ENCODE measurements at places on chromosomes 3 and 15.

- no peak for DNase-seq
These were observed 50.4 kb downstream of the IDH2 start for GRCh38 chr15:90051874-90052273.

GRCh38 chr15:68822818-68823217 is 2.1 kb upstream of the ANP32A start:
- no peak for DNase-seq

GRCh38 chr15:100909565-100909964 is 9.6 kb upstream of the LRRK1 start:
- DNase-seq: no peak

GRCh38 chr3:16118396-16118795 is 56.1 kb upstream of the GALNT15 start:
- no peak for DNase-seq

DNA sequence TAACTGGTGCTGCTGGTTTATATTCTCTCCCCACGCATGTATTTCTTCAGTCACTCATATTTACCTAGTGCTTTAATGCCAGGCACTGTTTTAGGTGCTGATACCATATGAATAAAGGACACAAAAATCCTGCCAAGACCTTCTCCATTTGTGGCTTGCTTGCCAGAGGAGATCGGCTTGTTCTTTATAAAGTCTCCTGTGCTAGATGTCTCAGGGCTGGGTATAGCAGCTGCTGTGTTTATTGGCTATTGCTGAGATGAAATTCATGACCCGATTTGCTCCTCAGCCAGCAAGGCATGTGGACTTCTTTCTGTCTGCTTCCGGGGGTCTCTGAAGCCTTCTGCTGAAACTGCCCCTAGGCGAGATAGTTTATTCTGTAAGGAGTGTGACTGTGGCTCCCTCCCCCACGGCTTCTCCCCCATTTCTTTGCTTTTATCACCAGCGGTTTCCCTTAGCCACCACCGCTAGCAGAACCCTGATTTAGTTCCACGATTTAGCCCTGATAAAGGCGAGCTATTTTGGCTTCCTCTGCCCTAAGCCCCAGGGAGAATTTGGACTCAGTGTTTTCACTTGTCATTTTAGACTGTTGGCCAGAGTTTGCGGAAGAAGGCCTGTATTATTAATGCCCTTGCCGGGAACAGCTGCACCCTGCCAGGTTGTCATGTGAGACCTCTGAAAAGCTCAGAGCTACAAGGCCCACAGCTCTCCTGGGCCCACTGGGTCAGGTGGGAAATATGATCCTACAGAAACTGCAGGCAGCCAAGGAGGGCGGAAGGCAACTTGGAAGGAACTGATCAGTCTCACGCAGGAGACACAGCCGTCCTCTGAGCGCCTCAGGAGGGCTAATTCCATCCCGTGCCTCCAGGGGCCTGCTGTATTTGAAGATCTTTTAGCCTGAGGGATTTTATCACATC is 46.8 kb downstream of the ST6GAL1 start:
- no peak for DNase-seq

- DNase-seq: no peak
These were observed 205.9 kb downstream of the RSL24D1 start for GRCh38 chr15:54990793-54991192.

GRCh38 chr3:192514754-192515663 is 212.3 kb downstream of the FGF12 start:
- DNase-seq: no peak

- no peak for DNase-seq
These were observed 8.1 kb downstream of the CPN2 start for GRCh38 chr3:194342861-194343560.

GRCh38 chr3:141400073-141400971 is 32.0 kb downstream of the ZBTB38 start:
- no peak for DNase-seq

DNA sequence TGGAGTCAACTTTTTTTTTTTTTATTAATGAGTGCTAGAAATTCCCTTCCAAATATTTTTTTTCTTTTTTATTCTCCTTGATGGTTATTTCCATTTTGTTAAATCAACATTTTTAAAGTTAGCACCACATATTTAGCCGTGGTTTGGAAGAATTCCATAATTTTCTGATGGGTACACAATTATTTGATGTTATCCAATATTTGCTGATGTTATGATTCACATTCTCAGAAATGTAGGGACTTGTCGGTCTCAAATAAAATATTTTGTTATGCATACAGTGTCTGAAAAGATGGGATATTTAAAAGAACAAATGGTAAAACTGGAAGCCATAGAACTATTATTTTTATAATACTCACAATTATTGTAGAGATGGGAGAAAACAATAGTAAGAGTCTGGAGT is 911.5 kb upstream of the GBE1 start:
- no peak for DNase-seq

GRCh38 chr15:22880981-22881738 is 42.7 kb downstream of the NIPA2 start:
- no peak for DNase-seq

DNA sequence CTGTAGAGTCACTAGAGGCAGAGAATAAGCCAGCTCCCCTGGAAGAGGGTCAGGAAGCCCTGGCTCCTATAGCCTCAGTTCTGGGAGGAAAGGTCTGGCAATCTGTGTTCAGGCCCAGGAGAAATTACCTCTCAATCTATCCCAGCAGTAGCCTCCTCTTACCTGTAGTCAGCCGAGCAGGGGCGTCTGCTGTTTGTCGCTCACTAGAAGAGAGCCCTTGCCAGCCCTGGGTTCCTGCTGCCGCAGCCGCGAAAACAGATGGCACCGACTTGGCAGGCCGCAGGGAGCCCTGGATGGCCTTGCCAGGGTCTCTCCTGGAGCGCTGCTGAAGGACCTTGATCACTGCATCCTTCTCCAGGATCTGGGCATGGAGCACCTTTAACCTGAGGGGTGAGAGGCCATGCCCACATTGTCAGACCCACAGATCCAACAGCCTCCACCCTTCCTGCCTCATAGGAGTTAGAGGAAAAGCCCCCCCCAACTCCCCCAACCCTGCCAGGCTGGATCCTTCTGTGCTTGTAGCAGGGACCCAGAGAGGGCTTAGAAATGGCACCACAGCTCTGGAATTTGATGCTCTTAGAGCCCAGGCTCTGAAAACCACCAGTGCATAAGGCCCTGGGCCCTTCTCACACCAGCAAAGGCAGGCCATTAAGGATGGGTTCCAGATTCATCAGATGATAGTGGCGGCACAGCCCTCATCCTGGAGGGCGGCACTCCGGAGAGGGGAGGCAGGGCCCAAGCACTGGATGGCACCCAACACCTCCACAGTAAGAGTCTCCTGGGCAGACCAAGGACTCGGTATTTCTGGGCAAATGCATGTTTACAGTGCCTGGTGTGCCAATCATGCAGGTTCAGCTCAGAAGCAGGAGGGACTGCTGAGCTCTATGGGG is 14.9 kb downstream of the AMOTL2 start:
- no peak for DNase-seq

Measured in H54 (cell line).